ENCODE measurements at places on chromosomes 4 and X. TPM values are rescaled to one million over a fixed set of nuclear protein-coding genes. Genes with fewer than 3 reads are reported as not detected.

- no peak for DNase-seq
Measured at GRCh38 chr4:165879641-165880040, 6.6 kb downstream of the TLL1 start.

DNA sequence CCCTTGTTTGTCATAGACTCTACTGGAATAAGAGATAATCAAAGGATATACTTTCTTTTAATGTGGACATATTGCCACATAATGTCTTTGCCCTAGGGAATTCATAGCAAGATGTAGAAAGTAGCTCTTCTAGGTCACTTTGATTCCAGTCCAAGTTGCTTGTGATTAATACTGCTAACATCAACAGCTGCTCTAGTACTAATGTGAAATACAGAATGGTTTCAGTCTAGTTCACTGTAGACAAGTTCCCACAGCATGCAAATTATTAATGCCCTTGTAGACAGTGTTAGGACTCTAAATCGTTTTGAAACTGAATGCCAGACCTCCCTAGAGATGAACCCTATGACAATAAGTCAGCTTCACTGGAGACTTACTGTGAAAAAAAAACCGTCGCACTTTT is 494.6 kb upstream of the ATOH1 start:
- no peak for DNase-seq

DNA sequence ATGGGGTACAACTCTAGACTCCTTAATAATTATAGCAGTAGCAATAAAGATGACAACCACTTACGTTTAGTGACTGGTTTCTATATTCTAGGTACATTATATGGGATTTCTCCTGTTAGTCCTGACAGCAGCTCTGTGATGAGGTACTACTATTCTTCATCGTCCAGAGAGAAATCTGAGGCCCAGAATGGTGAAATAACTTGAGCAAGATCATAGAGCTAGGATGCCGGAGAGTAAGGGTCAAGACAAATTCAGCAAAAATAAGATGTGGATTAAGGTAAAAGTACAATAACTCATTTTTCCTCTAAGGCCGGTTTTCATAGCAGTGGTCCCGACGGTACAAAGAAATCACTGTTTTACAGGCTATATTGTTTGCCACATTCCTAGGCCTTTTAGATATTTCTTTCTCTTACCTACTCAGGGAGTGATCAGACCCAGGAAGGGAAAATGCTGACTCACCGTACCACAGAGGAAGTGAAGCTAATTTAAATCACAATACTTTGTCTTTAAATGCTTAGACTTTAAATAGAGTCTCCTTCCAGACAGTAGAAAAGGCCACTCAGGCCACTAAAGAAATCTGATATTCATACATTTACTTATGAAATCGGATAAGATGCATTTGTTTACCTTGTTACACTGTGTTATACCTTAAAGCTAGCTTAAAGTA is 2023.0 kb upstream of the AGA start:
- DNase-seq = no peak

GRCh38 chr4:94856030-94856429 is 98.3 kb downstream of the BMPR1B start:
- DNase-seq = no peak

DNA sequence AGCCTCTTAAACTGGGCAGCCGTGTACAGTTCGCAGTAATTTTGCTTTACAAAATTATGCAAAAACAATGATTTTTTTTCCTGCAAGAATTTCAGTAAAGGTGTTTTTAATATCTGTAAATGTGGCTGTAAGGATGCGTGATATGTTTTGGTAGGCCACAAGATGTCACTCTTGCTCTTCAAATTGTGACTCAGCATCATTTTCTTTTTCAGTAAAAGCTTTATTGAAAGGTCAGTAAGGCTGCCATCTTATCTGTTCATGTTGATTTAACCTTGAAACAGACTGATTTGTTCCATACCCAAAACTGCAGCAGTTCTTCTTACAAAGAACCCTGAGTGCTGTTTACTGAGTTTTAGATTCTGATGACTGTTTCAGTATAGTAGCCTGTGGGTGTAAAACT is 39.9 kb downstream of the TXLNG start:
- no peak for DNase-seq

DNA sequence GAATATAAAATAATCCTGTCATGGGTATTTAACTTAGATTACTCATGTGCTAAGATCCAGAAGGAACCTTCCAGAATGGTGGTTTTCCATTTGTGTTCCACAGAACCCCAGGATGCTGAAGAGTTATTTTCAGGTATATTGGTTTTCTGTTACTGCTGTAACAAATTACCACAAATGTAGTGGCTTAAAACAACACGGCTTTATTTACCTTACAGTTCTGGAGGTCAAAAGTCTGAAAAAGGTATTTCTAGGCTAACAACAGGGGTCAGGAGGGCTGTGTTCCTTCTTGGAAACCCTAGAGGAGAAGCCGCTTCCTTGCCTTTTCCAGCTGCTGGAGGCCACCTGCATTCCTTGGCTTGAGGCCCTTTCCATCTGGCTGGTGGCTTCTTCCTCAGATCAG is 57.9 kb upstream of the HPSE start:
- no peak for DNase-seq

DNA sequence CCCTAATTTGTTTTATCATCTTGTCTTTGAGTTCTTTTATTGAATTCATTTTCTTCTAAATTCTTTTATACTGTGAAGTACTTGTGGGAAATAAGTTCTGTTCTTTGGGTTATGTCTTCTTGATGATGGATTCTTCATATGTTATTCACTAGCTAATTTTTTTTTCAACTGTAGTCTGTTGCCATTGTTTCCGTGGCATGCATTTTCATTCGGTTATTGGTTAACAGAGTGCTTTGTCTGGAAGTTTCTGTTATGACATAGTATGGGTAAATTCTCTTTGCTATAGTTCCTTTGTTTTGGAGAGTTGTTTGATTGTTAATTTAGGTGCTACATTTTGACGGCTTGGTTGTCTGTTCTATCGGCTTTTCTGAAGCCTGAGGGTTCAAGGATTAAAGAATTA is 184.9 kb upstream of the AADAT start:
- DNase-seq = no peak

- DNase-seq = no peak
Measured at GRCh38 chr4:113882668-113883067, 96.8 kb downstream of the ARSJ start.

- DNase-seq = no peak
Measured at GRCh38 chr4:189128341-189128740, 812.3 kb upstream of the FRG1 start.

- DNase-seq = no peak
Measured at GRCh38 chrX:31717474-31717873, 645.6 kb upstream of the FTHL17 start.

GRCh38 chrX:154655786-154656185 is 2.4 kb upstream of the CTAG2 start:
- DNase-seq = no peak

DNA sequence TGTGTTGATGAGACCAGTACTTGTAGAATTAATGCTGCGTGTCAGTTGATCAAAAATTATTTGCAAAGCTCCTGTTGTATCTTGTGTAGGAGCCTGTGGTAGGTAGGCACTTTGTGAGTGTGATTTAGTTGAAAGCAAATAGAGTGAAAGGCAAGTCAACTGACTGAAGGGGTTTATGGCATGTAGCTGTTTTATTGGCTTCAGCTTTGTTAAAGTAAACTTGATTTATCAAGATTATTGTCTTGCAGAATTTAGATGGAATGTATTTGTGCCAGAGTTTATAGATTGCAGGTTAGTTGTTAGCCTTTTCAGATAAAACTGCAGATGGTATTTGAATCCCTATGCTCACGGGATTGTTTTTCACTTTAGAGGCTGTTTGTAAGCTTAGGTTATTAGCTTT is 128.0 kb downstream of the FRAS1 start:
- DNase-seq = no peak

DNA sequence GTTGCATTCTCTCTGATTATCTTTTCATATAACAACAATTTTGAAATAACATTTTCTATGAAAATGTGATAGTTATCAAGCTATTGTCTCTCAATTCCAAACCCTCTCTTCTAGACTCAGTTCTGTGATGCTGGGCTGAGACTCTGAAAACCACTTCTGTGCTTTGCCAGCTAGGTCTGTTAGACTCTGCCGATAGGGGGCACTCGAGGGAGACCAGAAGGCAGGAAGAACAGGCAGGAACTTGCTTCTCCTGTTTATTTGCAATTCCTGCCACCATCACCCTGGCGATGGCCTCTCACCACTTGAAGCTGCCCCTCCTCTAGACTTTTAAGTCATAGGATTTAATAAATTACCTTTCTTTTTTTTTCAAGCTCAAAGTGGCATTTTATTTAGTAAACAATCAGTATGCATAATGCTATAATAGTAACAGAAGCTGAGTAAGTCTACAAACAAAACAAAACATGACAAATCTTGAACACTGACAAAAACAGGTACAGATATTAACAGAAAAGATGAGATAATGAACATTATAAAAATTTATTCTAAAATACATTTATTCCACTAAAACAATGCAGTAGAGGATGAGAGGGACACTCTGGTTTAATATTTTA is 49.7 kb downstream of the RASL11B start:
- DNase-seq = no peak

DNA sequence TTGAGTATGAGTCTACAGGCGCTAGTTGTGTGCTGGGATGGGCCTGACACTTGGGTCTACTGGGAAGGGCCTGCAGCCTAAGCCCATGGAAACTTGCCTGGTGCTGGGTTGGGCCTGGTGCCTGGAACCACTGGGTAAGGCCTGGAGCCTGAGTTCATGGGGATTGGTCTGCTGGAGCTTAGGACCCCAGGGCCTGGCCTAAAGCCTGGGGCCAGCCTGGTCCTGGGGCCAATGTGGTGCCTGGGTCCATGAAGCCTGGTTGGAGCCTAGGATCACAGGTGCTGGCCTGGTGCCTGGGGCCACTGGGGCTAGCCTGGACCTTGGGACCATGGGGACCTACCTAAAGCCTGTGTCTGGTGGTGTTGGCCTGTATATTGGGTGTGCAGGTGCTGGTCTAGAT is 270.3 kb upstream of the GRIA3 start:
- DNase-seq = no peak

DNA sequence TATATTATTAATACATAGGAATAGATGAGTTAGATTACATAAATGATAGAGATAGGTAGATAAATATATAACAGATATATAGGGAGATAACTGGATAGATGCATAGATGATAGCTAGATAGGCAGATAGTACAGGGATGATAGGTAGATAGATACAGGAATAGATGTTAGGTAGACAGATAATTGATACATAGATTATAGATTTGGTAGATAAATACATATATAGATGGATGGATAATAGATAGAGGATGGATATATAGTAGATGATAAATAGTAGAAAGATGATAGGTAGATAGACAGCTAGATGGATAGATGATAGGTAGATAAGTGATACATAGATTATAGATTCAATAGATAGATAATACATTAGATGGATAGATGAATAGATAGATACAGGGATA is 283.6 kb downstream of the SHOX start:
- DNase-seq = no peak

- DNase-seq = no peak
Measured at GRCh38 chrX:51494409-51494808, 2.0 kb downstream of the NUDT11 start.

DNA sequence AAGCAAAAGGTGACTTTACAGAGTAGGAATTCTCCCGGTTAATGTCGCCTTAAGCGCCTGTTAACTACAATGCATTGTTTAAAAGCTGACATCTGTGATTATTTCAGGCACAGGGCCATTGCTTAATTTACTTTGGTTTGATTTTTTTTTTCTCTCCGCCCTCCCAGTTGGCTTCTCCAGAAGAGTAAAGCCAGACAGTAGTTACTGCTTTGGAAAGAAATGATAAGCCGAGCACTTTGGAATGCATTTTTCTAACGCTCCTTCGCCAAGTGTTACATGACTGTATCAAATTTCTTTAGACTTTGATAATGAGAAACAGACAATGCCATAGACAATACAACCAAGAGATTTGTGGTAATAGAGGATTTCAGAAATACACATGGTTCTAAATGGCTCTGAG is 383.0 kb upstream of the TENM3 start:
- no peak for DNase-seq

GRCh38 chrX:43552156-43552555 is 103.9 kb upstream of the MAOA start:
- DNase-seq = no peak

DNA sequence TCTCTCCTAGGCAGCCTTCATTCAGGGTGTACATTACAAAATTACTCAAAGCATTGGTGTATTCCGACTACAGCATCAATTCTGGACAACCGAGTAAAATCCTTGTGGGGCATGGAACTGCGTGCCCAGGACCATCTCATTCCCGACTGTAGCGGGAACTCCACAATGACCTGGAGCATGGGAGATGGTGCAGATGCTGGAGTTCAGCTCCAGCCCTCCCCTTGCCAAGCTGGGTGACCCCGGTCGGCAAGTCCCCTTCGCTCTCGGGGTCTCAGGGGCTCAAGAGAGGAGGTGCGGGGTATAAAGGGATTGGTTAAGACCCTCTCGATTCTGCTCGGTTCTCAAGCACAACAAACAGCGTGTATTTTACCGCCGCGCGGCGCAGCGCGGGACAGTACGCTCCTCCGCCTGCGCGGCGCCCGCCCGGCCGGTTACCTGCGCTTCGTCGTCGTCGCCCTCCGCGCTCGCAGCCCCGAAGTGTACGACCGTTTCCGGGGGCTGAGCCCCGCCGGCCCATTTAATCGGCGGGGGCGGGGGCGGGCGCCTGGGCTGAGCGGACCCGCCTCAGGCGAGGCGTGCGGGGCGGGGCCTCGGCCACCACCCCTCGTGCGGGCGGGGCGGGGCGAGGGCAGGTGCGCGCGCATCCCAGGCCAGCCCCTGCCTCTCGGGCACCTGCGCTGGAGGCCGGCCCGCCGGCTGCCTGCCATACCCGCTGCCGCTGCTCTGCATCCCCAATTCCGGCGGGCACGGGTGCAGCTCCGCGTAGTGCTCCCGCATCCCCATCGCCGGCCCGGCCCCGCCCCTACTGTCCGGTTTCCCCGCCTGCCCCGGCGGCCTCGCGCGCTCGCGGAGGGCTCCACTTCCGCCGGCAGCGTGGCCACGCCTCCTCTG is at the start of gene G6PD:
Gene G6PD (minus strand): TSS at position 493 of the 891 bp plus-strand sequence. CDS start 691 bp downstream, outside the sequence.
- no peak for DNase-seq

GRCh38 chr4:121448231-121448630 is 67.4 kb upstream of the QRFPR start:
- DNase-seq = no peak

GRCh38 chrX:114798907-114799306 is 215.0 kb downstream of the HTR2C start:
- DNase-seq = no peak

GRCh38 chrX:44952329-44953027 is 79.5 kb downstream of the KDM6A start:
- DNase-seq = no peak

DNA sequence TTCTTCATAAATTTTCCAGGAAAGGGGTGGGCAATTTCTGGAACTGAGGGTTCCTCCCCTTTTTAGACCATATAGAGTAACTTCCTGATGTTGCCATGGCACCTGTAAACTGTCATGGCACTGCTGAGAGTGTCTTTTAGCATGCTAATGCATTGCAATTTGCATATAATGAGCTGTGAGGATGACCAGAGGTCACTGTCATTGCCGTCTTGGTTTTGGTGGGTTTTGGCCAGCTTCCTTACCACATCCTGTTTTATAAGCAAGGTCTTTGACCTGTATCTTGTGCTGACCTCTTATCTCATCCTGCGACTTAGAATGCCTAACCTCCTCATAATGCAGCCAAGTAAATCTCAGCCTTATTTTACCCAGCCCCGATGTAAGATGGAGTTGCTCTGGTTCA is 577.8 kb downstream of the NLGN4X start:
- DNase-seq = no peak

The C4orf50 gene
- 0.03 TPM for total RNA-seq

The DGAT2L6 gene
- not detected for total RNA-seq

The ANOS1 gene
- total RNA-seq = 4.2 TPM

The MYOZ2 gene
- 727 TPM for total RNA-seq

The MBTPS2 gene
- 11.2 TPM for total RNA-seq

The HSFX2 gene
- not detected for total RNA-seq
